Stimulated activated CD4-positive, alpha-beta T cell treated with anti-CD3 and anti-CD28 coated beads, TNF-alpha, amount 100 ng/mL, for 24 hours (primary cell): ENCODE measurements at places on chromosomes 4 and X.

DNA sequence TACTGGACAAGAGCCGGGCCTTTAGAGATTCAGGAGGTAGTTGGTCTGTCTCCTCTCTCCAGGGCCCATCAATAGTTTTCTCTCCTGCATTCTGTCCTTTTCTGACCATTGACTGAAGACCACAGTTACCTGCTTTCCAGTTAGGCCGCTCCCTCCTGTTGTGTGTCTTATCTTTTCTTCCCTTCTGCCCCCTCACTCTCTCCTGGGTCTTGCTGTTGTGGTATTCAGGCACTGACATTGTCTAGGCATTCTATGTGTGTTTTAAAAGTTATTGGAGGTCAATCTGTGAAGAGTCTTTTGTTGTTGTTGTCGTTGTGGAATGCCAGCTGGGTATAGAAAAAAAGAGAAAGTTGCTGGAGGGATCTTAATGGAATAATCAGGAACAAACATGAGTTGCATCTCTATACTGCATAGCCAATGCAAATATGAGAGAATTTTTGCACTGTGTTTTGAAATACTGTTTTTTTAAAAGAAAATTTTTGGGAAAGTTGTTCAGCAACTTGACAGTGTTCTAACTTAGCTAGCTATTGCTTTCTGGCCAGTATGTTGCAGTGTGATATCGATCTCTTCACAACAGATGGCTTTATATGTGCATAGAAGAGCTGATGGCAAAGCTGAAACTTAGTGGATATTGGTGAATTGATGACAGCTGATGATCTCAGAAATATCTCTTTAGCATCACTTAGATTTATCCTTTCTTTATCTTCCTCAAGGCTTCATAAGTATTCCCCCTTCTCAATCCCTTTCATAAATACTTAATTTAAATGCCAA, 240.7 kb downstream of the C4orf33 start:
- DNase-seq, result no peak

DNA sequence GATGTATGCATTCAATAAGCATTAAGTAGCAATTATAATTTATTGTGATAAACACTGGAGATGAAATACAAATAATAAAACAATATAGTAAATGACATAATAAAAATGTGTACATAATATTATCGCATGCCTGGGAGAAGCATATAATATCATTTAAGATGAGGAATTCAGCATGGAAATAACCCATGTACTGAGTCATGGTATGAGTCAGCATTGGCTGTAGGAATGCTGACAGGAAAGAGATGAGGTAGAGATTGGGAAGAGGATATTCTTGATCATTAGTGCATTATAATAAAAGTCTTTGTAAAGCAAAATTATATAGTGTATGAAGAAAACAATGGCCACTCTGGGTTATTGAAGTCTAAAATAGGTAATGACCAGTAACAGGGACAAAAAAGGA, 82.8 kb downstream of the MAGEB10 start:
- no peak for DNase-seq

DNA sequence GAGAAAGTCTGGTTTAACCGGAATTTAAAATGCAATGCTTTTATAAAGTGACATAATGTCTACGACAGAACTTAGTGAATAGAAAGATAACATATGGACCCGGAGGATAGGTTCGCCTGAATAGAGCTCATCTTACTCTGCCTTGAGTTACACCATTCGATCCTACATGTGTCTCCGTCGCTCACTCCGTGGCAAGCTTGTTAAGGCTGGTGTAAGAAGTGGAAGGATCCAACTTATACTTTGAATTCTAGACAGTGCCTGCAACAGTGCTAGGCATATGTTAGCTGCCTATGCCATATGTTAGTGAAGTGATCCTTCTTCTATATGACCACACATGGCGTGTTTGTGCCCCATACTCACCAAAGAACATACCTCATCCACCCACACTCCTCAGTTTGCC, 50.9 kb downstream of the SEL1L3 start:
- DNase-seq, result no peak

DNA sequence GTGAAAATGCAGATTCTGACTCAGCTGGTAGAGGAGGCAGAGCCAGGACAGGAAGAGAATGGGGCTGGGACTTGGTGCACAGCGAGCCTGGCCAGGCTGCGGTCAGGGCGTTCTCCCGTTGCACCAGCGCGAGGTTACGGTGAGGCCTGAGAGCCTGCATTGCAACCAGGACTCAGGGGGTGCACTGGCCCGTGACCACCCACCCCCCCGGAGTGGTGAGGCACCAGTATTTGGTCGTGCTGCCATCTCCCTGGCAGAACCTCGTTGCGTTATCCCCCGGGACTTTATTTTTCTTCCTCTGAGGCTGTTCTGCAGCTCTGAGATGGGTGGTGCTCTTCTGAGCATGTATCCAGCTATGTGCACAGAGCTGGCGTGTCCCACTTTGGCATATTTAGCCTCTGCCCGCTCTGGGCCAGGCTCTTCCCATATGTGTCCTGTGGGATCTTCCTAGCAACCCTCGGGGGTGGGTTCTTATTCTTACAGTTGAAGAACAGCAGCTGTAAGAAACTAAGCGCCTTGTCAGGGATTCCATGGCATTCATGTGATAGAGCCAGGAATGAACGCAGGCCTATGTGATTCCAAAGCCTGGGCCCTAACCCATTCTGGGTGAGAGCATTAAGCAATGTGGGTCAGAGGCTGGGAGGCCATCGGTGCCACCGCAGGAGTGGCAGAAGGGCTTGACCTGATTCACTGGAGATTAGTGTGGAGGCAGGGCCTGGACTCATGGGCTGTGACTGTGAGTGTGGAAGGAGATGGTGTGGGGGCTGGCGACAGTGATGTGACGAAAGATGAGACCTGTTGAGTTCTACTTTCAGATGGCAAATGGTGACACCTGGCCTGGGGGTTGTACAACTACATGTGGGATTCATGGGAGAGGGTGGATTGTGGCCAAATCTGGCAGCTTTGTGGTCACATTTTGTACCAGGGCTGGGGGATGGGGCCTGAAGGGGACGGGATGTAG, 3.1 kb downstream of the TADA2B start:
- DNase-seq, result no peak

DNA sequence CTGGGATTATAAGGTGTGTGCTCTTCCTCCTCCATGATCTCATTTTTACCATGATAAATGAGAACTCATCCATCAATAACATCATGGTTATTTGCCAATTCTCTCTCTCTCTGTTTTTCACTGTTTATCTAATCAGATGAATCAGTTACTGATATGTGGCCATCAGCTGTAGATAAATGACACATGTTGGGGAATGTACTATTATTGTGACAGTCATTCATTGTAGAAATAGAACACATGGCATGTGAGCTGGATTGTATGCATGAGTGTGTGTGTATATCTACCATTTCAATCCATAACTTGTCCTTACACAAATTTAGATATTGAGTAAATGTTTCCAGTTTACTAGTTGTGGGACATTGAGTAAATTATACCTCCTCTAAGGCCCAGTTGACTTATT, 53.0 kb downstream of the OSTC start:
- no peak for DNase-seq

GRCh38 chr4:134078230-134078914, 123.2 kb downstream of the PABPC4L start:
- DNase-seq, result no peak

DNA sequence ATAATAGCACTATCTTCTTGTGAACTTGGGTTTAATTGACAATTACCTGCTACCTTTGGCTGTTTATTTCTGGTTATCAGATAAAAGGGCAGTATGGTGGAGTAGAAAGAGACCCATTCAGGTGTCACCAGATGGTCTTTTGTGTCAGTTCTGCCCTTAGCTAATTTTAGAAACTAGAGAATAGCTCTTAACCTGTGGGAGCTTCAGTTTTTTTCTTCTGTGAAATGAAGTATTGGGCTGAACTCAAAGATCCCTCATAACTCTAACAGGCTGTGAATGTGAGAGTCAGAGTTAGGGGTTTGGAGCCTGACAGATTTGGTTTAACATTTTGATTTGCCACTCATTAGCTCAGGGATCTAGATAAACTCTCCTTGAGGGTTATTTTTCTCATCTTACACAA, 335.2 kb downstream of the PPP1R2C start:
- DNase-seq, result no peak

DNA sequence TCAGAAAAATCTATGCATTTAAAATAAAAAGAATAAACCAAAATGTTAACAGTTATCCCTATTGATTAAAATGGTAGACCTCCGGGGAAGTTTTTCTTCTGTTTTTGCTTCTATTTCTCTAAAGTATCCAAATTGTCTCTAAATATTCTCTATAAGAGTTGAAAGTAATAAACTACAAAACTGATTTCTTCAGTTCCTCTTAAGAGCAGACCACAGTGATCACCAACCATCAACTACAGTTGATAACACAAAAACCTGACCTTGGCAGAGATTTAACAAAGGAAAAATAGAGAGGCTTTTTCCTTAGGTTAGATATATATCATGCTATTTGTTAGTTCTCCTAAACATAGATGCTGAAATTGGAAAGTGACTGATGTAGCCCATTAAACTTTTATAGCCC, 27.3 kb downstream of the DDX60 start:
- DNase-seq, result no peak

DNA sequence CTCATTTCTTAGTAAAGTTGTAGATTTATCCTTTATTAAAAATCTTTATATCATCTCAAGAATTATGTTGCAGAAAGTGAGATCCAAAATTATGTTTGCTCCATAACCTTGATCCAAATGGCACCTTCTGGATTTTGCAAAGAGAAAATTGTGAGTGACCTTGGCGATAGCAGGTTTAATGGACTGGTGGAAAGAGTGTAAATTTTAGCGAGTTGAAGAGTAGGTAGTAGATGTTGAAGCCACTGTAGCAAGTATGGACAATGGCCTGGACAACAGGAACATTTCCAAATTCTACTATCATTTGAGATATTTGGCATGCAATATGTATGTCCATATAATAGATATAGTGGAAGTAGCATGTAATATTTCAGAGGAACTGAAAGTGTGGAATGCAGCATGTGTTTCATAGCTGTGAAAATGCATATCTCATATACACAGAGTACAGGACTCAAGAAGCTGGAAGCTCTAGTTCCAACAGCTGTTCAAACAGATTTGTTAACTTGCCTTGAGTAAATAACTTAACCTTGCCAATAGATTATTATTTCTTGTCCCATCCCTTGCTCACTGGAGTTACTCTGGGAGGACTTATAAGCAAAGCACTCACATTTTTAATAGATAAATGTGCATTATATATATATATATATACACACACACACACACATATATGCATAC, 152.5 kb upstream of the TLL1 start:
- DNase-seq, result no peak

DNA sequence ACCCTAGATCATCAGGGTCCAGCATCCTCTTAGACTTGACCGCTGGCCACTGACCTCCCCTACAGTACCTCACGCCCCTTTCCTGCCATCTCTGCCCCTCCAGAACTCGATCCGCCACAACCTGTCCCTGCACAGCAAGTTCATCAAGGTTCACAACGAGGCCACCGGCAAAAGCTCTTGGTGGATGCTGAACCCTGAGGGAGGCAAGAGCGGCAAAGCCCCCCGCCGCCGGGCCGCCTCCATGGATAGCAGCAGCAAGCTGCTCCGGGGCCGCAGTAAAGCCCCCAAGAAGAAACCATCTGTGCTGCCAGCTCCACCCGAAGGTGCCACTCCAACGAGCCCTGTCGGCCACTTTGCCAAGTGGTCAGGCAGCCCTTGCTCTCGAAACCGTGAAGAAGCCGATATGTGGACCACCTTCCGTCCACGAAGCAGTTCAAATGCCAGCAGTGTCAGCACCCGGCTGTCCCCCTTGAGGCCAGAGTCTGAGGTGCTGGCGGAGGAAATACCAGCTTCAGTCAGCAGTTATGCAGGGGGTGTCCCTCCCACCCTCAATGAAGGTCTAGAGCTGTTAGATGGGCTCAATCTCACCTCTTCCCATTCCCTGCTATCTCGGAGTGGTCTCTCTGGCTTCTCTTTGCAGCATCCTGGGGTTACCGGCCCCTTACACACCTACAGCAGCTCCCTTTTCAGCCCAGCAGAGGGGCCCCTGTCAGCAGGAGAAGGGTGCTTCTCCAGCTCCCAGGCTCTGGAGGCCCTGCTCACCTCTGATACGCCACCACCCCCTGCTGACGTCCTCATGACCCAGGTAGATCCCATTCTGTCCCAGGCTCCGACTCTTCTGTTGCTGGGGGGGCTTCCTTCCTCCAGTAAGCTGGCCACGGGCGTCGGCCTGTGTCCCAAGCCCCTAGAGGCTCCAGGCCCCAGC, 5.2 kb downstream of the FOXO4 start:
- no peak for DNase-seq

- DNase-seq, result no peak
Observed at GRCh38 chr4:89491761-89492160, 184.2 kb upstream of the GPRIN3 start.

DNA sequence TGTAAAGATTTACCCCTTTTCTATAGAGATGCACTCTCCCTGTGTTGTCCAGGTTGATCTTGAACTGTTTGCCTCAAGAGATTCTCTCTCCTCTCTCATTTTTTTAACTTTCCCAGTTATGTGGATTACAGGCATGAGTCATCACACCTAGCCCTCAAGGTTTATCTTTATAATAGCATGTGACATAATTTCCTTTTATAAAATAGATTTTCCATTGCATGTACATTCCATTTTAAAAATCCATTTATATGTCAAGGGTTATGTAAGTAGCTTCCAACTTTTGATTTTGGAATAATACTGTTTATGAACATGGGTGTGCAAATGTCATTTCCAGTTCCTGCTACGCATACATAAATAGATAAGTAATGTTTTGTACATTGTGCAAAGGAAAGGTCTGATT, 20.6 kb downstream of the ZNF721 start:
- no peak for DNase-seq

- DNase-seq, result no peak
Observed at GRCh38 chr4:88439161-88439760, 17.7 kb upstream of the HERC5 start.

GRCh38 chrX:143165778-143166177, 140.1 kb downstream of the SPANXN4 start:
- DNase-seq, result no peak

DNA sequence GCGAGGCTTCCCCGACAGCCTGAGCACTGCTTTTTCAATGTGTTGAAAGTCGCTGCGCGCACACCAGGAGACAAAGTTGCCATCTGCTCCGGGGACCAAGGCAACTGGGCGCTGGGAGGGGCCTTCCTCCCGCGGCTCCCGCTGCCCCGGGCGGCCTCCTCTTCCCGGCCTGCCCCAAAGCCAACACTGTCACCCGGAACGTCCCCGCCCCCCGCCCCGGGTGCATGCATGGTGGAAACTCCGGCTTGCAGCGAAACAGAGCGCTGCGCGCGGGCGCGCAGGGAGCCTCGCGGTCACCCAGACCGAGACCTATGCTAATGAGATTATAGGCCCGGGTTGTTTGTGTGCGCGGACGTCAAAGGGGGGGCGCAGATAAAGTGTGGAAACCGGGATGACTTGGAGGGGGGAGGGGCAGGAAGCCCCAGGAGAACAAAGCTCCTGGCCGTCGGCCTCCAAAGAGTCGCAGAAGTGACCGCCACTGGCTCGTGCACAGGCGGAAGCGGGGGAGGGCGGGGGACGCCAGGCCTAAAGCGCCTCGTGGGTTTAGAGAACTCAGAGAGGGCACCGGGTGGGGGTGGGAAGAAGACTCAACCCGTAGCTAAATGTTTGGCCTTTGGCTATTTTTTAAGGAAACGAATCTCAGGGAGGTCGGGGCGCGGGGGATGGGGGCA, 88.8 kb downstream of the BCOR start:
- no peak for DNase-seq
